Effector memory CD4-positive, alpha-beta T cell (primary cell): ENCODE measurements at places on chromosomes 3 and 15.

- DNase-seq: no peak
These were observed 1265.0 kb upstream of the ALCAM start for GRCh38 chr3:104101736-104102135.

- DNase-seq: no peak
These were observed 701.2 kb downstream of the NLGN1 start for GRCh38 chr3:174098746-174099145.

DNA sequence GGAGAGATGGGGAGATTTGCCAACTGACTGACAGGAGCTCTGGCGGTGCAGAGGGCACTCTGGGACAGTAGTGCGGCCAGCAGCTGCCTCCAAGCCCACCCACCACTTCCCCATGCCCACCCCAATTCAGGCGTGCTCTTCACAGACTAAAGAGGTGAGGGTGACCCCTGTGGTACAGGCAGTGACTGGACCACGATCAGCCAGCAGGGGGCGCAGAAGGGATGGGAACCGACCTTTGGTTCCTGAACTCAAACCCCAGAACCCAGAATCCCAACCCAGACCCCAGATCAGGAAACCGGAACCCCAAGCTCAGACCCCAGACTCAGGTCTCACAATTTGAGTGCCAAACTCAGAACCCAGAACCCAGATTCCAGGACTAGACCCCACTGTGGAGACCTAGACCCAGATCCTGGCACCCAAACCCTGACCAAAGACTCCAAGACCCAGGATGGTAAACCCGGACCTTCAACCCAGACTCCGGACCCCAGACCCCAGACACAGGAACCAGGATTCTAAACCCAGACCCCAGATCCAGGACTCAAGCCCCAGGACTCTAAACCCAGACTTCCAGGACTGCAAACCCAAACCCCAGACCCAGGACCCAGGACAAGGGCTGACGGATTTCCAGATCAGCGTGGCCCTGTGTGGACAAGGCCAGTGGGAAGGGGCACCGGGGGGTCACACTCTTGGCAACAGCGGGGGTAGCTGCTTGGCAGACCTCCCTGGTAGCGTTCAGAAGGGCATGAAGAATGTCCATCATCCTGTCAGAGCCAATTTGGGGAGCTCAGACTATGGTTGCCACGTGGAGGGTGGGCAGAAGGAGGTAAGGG lies 3.7 kb upstream of the MYL3 start:
- DNase-seq: peak; percentile 41

GRCh38 chr3:111727843-111728565 lies 131.1 kb upstream of the PHLDB2 start:
- no peak for DNase-seq

GRCh38 chr3:105328338-105328730 lies 38.4 kb upstream of the ALCAM start:
- no peak for DNase-seq
